Stimulated activated CD4-positive, alpha-beta T cell treated with anti-CD3 and anti-CD28 coated beads, TNF-alpha, amount 100 ng/mL, for 1 hour (primary cell): ENCODE measurements at places on chromosomes 5 and 9.

DNA sequence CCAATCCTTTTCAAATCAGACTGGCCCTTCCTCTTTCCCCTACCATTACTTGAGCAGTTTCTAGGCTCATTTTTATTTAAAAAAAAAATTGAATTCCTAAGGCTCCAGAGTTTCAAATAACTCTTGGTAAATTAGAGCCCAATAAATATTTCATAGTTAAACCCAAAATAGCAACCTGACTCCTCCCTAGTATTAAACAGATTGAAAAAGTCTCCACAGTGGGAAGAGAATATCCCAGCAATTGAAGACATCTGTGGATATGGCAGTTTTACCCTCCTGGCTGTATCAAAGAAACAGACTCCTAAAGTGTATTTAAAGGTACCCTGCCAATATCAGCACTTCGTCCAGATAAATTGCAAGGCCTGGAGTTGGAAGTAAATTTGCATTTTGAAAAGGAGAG is 52.7 kb upstream of the GDNF start:
- no peak for DNase-seq

DNA sequence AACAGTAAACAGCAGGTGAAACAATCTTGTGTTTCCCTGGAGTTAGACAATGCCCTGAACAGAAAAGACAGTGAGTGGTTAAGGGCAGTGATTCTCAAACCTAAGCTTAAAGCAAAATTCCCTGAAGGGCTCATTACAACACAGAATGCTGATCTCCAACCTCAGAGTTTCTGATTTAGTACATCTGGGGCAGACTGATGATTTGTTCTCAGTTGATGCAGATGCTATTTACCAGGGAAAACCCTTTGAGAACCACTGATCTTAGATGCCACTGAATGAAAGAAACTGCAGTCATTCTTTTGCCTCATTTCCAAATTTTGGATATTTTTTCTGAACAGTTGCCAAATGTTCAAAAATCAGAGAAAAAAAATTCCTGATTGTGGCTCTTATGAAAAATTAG is 18.7 kb upstream of the ADAM19 start:
- no peak for DNase-seq

- no peak for DNase-seq
Measured at GRCh38 chr5:138096363-138096762, 12.5 kb downstream of the WNT8A start.

DNA sequence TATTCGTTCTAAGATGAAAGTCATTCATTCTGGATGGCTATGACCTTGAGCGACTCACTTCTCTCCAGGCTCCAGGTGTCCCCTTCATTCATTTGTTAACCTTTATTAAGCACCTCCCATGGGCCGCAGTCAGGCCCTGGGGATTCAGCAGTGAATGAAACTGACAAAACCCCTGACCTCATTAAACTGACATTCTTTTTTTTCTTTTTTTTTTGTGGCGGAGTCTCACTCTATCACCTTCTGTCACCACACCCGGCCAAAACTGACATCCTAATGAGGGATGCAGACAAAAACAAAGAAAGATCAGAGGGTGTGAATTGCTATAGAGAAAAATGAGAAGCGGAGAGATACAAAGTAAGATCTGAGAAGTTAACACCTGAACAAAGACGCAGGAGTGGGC is 16.5 kb upstream of the ODF2 start:
- no peak for DNase-seq

DNA sequence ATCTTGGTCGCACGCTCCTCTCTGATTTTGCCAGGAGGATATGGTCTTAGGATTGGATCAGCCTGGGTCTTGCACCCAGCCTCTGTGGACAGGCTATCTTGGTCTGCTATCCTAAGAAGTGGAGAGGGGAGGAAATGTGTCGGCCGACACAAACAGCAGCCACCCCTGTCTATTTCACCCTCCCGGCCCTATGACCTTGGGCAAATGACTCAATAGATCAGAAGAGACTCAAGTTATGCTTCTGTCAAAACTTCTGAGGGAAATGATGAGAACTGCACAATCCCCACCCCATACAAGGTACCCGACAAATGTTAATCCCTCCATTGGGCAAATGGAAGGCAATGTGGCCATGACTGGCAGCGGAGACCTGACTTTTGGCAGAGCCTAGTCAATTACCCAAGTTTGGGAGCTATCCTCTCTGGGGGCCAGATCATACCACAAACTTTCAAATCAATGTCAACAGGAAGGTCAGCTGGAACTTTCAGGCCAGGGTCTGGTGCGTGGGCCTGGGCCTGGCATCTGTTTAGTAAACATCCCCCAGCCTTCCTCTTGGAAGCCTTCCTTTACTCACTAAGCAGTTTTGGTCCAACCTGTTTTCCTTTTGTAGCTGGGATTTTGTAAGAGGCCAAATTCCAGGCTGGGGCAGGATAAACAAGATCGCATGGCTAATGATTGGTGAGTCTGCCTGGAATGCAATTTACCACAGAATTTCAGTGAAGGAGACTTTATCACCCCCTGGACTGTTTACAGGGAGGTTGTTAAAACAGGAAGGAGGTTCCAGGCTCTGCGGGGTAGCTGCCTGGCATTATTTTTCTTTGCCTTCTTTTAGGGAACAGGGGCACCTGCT is 64.2 kb upstream of the CPEB4 start:
- DNase-seq, result no peak

DNA sequence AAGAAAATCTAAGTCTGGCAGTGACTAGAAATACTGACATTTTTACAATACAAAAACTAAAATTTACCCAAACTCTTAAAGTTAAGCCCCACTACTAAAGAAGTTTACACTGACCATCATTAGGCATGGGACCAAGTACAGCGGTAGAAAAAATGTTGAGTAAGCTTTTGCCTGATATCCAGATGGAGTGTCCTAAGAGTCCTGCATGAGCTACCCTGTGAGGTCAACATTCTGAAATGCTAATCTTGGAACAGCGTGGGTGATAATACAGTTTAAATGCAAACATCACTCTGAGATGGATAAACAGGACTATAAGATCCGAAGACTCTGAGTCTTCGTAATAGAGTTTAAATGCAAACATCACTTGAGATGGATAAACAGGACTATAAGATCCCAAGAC is 189.7 kb downstream of the DCP2 start:
- DNase-seq, result no peak

GRCh38 chr9:128249908-128250838 is 25.6 kb downstream of the GOLGA2 start:
- DNase-seq, result peak; percentile 100

DNA sequence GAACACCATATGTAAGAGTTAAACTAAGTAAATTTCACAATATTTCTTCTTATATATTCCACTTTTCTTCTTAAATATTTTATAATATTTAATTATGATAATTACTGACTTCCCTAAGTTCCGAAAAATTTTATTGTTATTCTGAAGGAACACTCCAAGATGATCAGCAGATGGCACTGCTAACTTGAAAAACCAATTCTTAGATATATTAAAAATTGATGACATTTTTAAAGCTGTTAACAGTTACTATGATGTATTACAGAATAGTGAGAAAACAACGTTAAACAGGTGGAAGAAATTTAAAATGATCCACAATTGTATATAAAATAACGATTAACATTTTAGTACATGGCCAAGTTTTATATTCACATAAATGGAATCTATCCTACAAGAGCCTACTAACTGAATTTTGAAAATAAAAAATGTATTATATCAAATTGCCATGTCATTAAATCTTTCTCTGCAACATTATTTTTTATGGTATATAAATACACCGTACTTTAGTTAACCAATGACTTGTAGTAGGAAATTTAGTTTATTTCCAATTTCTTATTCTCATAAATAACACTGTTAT is 30.1 kb upstream of the MUSK start:
- DNase-seq, result no peak

DNA sequence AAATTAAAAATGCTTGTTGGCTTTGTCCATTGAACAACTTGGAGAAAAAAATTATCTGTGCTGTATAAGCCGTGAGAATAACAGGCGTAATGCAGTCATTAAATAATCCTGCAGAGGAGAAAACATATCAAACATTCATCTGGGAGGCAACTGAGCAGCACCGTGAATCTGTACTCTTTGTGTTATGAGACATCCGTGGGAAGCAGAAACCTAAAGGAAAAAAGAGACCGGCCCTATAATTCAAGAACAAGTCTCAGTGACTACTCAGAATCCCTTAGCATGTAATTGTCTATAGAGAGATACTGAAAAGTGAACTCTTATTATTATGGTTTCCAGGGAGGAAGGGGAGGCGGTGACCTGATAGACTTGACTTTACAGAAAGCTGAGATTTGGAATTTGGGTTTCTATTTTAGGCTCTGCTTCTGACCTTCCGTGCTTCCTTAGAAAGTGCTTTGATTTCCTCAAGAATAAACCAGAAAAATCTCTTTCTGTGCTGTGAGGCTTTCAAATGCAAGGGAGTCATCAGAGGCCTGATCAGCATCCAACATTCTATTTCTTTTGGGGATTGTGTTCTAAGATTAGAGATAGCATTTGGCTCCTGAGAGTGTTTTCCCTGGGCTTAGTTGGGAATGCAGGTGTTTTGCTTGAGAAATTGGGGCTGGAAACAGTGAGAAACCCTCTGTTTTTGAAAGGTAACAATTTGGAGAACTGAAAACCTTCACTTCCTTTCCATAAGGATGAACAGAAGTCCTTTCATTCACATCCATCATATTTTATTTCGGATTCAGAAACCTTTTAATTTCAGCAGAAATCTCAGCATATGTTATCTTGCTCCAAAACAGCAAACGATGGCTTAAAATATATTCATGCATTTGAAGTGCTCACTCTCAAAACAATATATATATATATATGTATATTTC is 296.7 kb downstream of the CSNK1G3 start:
- no peak for DNase-seq

DNA sequence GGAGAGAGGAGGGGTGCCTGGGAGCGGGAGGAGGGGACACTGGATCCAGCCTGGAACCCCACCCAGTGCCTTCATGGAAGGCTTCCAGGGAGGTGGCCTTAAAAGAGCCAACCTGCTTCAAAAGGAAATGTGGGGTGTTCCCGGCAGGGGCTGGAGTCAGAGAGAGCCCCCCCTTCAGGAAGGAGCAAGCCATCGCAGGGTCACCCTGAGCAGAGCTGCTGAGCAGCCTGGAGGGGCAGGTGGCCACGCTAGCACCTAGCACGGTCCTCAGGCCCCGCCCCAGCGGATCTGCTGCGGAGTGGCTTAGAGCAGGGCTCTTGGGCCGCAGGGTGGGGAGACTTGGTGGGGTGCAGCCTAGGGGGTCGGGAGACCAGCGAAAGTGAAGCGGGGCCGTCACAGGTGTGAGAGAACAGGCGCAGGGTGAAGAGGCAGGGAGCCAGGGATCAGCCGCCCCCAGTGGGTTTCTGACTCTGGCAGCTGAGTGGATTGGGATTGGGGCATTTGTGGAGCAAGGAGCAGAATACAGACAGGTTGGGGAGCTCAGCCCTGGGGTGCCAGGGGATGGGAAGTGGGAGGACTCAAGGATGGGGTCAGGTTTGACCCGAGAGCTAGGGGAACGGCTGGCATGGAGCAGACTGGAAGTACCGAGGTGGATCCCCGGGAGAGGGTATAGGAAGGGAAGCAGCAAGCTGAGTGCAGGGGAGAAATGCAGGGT is 1.5 kb downstream of the LCN2 start:
- DNase-seq, result no peak

DNA sequence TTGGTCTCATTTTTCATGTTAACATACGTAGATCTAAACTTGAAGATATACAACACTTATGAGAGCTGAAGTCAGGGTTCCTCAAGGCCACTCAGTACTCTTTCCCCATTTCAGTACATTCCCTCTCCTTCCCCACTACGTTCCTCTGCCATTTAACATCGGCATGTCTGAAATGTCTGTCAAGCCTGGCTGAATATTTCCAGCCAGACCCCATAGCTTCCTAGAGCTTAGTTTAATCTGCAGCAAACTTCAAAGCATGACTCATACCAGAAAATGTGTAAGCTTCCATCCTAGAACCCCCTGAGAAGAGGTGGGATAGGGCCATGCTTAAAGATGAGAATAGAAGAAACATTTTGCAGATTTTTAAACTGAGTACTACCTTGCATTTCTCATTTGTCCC is 6.2 kb downstream of the GZMA start:
- no peak for DNase-seq

DNA sequence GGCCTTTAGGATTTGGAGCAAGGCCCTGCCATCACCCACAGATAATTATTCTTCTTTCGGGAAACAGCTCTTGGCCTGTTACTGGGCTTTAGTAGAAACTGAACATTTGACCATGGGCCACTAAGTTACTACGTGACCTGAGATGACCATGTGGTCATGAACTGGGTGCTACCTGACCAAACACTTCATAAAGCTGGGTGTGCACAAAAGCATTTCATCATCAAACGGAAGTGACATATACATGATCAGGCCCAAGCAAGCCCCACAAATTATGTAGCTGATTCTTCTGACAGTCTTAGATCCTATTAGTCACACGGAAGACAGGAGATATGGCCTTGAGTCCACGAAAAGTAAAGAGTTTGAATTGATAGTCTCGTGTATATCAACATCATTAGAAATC is 130.9 kb upstream of the FBN2 start:
- DNase-seq, result no peak

- DNase-seq, result no peak
Measured at GRCh38 chr5:36397901-36398536, 96.3 kb upstream of the RANBP3L start.

DNA sequence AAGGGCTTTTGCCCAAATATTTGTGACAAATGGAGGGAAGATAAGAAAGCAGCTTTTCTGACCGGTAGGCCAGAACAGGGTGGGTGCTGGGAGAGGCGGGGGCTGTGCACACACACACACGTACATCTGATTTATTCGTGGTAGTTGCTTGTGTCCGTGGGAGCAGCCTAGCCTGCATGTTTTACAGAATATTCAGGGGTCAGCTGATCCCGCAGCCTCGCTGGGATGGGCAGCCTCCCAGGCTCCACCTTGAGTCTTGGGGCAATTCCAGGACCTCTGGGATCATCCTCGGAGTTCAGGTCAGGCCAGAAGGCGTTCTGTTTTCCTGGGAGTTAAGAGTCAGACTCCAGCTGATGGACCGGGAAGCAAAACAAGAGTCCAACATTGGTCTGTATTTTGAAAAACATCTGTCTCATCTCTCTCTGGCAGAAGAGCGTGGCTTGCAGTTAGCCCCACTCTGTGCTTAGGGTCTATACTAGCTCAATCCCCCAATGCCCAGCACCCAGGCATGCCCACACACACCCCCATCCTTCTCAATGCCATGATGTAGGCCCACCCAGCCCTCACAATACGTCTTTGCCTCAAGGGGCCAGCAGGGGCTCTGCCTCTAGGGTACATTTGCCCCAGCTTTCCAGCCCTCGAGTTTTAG is 210.6 kb downstream of the GOLPH3 start:
- no peak for DNase-seq

- DNase-seq, result no peak
Measured at GRCh38 chr9:126478216-126478981, 135.3 kb upstream of the LMX1B start.
